ENCODE measurements at places on chromosomes 16 and 17.
A peak's percentile ranks its signal among the peaks of the same experiment; 100 is the strongest.

- no peak for DNase-seq
Measured at GRCh38 chr17:77555121-77555591, 403.3 kb upstream of the TNRC6C start.

DNA sequence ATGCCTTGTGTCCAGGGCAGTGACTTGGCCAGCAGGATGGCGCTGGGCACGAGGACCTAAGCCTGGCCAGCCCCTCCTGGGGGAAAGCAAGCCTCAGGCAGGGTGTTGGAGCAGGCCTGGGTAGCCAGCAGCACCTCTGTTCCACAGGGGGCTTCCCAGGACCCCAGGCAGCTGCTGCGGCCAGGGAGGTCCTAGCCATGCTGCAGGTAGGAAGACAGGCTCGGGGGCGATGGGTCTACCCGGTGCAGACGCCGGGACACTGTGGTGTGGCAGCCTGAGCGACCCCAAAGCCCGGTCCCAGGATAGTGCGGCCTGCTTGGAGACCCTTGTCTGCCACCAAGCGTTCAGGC lies 22.4 kb upstream of the AATK start:
- DNase-seq = no peak

DNA sequence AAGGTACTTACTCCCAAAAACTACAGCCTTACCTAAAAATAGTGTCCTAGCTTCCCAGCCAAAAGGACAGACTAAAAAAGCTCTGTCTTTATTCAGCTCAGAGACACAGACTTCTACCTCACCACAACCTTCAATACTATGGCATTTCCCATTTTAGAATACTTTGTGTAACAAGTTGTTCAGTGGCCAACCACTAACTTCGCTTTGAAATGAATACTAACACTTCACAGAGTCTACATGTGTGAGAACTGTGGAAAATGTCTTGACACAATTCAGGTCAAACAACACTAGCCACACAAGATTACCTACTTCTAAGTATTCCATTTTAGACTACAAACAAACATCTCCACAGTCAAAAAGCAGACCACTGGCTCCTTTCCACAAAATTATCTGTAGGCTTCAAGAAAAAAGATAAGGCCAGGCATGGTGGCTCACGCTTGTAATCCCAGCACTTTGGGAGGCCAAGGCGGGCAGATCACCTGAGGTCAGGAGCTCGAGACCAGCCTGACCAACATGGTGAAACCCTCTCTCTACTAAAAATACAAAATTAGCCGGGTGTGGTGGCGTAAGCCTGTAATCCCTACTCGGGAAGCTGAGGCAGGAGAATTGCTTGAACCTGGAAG lies 3.2 kb downstream of the HELZ start:
- DNase-seq = peak; percentile 52

GRCh38 chr16:89334050-89334449 lies 116.5 kb downstream of the ZNF778 start:
- no peak for DNase-seq

GRCh38 chr17:10724546-10725195 lies 5.2 kb downstream of the TMEM220 start:
- DNase-seq = no peak

GRCh38 chr17:41910701-41911391 lies 7.9 kb downstream of the ACLY start:
- DNase-seq = no peak

DNA sequence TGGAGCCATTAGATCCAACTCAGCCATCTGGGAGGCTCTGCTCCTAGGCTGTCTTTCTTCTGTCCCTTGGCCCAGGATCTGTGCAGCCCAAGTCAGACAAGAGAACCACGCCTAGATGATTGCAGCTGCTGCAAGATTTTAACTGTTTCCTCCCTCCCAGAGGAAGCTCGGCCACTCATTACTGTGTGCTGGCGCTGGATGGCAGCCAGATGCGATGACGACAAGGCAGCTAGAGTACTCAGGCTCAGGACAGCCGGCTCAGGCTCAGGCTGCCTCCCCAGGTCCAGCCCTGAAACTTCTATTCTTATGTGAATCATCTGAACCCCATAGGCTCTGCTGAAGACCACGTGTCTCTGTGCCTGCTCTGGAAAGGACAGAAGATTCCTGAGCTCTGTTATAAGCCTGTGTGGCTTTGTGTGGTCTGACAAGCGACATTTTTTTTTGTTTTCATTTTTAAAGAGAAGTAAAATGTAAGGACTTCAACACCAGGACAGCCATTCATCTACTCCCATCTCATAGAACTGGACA lies 32.1 kb upstream of the FBXW10B start:
- peak; percentile 96 for DNase-seq

DNA sequence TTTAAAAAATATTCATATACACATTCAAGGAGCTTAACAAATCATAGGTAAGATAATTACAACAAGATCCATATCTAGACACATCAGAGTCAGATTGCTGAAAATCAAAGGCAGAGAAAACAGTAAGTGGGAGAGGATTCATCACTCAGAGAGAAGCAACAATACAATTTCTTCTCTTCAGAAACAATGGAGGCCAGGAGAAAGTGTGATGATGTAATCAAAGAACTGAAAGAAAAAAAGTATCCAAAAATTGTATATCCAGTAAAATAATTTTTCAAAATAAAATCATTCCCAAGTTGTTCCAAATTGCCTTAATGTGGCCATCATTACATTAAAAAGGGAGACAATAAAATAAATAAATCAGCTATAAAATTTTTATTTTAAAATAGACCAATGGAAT lies 17.7 kb upstream of the ABCA6 start:
- no peak for DNase-seq

GRCh38 chr17:79737922-79738578 lies 7.3 kb downstream of the ENPP7 start:
- DNase-seq = no peak

DNA sequence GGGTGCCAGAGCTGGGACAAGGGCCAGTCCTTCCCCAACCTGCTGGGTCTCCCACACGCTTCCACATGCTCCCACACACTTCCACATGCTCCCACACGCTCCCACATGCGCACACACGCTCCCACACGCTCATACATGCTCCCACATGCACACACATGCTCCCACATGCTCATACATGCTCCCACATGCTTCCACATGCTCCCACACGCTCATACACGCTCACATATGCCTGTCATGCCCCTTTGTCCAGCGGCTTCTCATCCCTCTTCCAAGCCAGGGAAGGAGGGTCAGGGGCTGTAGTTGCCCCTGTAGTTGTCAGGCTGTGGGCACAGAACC lies 9.9 kb upstream of the METRNL start:
- no peak for DNase-seq

DNA sequence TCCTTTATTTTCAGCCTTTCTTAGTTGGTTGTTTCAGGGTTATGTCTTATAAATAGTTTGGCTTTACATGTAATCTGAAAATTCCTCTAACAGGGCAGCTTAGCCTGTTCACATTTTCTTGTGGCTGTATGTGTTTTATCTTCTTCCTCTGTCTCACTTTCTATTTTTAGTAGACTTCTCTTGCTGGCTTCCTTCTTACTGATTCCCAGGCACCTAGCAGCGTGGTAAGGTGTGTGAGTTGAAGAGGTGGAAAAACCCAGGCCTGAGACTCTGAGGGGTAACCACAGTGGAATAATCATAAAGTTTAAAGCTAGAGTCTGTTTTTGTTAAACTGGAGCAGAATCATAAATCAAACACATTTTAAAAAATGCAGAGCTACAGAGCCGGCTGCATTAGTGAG lies 190.9 kb downstream of the LGALS9B start:
- DNase-seq = no peak

- DNase-seq = no peak
Measured at GRCh38 chr17:323721-324571, 28.7 kb downstream of the RPH3AL start.

- DNase-seq = no peak
Measured at GRCh38 chr16:46768809-46769208, 20.7 kb upstream of the MYLK3 start.

DNA sequence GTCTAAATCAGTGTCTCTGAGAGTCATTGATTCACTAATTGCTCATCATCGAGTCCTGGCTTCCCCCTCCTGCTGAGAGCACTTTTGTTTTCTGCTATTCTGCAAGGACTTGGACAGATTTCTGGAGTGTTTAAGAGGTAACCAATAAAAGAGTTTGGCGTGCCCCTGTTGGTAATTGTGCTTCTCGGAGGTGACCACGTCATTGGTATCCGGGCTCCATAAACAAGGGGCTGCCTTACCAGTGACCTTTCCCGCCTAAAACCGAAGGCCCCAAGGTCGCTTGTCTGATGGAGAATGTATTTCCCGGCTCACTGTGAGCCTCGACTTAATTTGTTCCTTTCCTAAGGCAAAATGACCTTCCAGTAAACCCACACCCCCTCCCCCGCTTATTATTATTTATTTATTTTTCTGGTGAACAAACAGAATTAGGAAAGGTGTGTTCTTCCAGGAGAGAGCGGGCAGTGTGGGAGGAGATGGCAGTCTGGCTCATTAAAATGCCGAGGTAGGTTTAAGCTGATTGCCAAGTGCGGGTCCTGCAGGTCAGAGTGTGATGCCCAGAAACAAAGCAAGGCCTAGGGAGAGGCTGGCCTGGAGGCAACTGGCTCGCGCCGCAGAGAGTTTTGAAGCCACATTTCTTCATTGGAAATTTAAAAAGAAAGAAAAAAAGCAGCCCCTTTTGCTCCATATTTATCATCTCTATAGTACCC lies 30.2 kb downstream of the MSI2 start:
- DNase-seq = no peak

DNA sequence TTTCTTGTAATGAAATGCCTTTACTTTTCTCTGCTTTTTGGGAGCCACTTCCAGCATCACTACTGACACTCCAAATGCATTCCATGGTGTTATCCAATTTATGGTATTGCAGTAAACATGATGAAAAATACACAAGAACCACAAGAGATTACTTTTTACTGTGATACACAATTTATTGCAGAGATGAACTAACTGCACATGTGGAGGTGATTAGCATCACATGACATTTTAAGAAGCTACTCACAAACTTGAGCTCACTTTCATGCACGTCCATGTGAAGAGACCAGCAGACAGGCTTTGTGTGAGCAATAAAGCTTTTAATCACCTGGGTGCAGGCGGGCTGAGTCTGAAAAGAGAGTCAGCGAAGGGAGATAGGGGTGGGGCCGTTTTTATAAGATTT lies 780.5 kb upstream of the GOT2 start:
- no peak for DNase-seq

- DNase-seq = peak; percentile 3
Measured at GRCh38 chr16:68893710-68894705, 50.7 kb downstream of the TANGO6 start.

GRCh38 chr17:7480089-7480384 lies 606 bp upstream of the ZBTB4 start:
- no peak for DNase-seq

GRCh38 chr16:57999366-57999970 lies 1.0 kb downstream of the ZNF319 start:
- peak; percentile 41 for DNase-seq

- DNase-seq = no peak
Measured at GRCh38 chr17:69533481-69534234, 119.2 kb downstream of the MAP2K6 start.

DNA sequence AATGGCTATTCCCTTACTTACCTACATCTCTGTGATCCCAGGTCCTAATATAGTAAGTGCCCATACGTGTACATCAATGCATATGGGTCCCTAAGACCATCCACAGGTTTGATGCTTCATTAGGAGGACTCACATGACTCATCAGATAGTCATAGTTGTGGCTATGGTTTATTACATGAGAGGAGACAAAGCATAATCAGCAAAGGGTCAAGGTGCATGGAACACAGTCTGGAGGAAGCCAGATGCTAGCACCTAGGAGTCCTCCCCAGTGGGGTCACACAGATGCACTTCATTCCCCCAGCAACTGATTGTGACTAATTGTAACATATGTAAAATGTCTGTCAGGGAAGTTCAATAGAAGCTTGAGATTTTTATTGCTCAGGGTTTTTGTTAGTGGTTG lies 42.8 kb downstream of the PHKB start:
- no peak for DNase-seq

DNA sequence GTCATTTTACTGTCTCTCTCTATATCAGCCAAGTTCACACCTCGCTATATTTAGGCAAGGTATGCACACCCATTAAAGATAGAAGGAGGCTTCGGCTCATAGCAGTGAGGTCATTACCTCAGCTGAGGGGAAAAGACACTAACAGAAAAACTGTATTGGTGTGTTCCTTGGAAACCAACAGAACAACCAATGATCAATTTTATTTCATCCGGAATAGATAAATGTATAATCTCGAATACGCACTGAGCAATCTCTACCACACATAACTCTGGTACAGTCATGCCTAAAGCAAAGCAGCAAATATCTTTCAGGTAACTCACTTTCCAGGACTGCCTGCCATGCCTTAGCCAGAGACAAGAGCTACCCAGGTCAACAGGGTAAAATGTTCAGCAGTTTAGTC lies 109.9 kb upstream of the CORO6 start:
- no peak for DNase-seq

- DNase-seq = peak; percentile 71
Measured at GRCh38 chr16:27314161-27314723, 468 bp downstream of the IL4R start.

DNA sequence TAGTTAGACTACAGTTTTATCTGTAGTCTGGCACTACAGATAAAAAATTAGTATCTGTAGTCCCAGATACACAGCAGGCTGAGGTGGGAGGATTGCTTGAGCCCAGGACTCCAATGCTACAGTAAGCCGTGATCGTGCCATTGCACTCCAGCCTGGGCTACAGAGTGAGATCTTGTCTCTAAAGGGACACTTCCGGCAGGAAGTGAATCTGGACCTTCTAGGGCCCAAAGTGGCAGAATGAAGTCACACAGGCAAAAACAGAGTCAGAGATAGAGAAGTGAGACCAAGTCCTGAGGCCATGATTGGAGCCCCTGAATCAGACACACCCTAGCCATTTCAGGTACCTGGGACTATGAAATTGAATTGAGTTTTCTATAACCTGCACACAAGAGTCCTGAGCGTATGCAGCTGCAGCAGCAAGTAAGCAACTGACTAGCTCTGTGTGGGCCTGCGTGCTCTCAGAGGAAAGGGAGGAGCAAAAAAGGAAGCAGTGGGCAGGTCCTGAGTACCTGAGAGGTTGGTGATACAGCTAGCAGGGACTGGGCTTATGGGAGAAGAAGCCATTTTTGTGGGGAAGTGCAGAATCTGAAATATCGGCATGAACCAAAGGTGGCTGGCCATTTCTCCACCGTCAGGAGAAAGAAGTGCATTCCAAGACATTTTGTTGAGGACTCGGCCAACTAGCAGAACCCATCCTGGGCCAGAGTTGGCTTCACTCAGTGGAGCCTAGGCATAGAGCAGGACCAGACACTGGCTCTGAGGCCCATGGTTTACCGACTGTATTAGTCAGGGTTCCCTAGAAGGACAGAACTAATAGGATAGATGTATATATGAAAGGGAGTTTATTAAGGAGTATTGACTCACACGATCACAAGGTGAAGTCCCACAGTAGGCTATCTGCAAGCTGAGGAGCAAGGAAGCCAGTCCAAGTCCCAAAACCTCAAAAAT lies 27.2 kb upstream of the BRD7 start:
- peak; percentile 78 for DNase-seq

All from OCI-M1 (cell line).